ENCODE measurements at places on chromosomes 7 and 10. TPM values are rescaled to one million over a fixed set of nuclear protein-coding genes. Genes with fewer than 3 reads are reported as not detected.

- no peak overlapping the region for H3K4me3 ChIP-seq
- H3K27me3 ChIP-seq: peaks cover 43% of the 10 kb centered on the region
- H3K4me1 ChIP-seq: peaks cover 30% of the 10 kb centered on the region
Observed at GRCh38 chr7:101166909-101167644, 1.7 kb upstream of the VGF start.

- H3K27ac ChIP-seq: no peak overlapping the region
- no peak overlapping the region for H3K4me3 ChIP-seq
- H3K27me3 ChIP-seq: no peaks in the 10 kb centered on the region
- no peaks in the 10 kb centered on the region for H3K4me1 ChIP-seq
- no peak for DNase-seq
Observed at GRCh38 chr10:55822096-55822495, 539.0 kb downstream of the ZWINT start.

DNA sequence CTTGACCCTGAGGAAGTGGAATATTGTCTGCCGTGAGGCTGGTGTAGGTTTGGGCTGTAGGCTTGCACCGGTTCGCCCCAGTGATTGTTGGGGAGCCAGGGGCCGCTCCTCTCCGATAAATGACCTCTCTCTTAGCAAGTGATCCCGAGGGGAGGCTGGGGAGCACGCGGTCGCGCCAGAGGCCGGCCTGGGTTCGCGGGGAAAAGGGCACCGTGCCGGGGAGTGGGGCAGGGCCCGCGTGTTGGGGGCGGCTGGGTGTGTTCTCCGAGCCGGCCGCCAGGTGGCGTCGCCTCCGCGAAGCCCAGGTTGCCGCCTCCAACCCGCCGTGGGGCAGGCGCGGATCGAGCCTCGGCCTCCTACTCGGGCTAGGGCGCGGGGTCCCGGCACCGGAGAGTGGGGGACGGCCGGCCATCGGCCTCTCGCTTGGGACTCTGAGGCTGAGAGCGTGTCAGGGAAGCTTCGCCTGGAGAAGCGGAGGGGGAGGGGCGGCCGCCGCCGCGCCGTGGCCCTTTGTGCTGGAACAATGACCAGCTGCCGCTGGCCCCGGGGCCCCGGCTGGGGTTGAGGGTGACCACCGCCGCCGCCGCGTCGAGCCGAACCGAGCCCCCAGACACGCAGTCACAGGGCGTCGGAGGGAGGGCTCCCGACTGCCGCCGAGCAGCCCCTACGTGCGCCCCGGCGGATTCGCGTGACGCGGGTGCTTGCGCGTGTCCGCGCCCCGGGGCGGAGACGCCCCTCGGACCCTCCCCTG, 442 bp upstream of the LZTS2 start:
- 0 out of 2 replicates have a peak overlapping the region, but pooled peaks have one; percentile 12 for H3K27ac ChIP-seq
- peak overlapping the region; percentile 76 for H3K4me3 ChIP-seq
- DNase-seq: peak; percentile 69
- no peaks in the 10 kb centered on the region for H3K27me3 ChIP-seq
- no peaks in the 10 kb centered on the region for H3K36me3 ChIP-seq

DNA sequence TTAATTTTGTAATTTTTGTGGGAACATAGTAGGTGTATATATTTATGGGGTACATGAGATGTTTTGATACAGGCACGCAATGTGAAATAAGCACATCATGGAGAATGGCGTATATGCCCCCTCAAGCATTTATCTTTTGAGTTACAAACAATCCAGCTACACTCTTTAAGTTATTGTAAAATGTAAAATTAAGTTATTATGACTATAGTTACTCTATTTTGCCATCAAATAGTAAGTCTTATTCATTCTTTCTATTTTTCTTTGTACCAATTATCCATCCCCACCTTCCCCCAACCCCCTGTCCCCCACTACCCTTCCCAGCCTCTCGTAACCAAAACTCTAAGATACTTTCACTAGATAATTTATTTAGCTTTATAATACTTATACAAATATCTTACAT, 7.8 kb upstream of the PNPLA8 start:
- H3K36me3 ChIP-seq: no peaks in the 10 kb centered on the region
- no peak overlapping the region for H3K4me3 ChIP-seq
- peaks cover 20% of the 10 kb centered on the region for H3K4me1 ChIP-seq

GRCh38 chr7:90916319-90916718, 320.2 kb downstream of the CDK14 start:
- no peaks in the 10 kb centered on the region for H3K27me3 ChIP-seq
- no peak overlapping the region for H3K27ac ChIP-seq
- no peak overlapping the region for H3K4me3 ChIP-seq
- no peaks in the 10 kb centered on the region for H3K4me1 ChIP-seq
- DNase-seq: no peak

GRCh38 chr10:75399461-75400162, 2.0 kb downstream of the ZNF503 start:
- H3K4me3 ChIP-seq: peak overlapping the region; percentile 84
- peaks cover 5% of the 10 kb centered on the region for H3K4me1 ChIP-seq
- no peaks in the 10 kb centered on the region for H3K27me3 ChIP-seq
- DNase-seq: peak; percentile 76
- no peaks in the 10 kb centered on the region for H3K36me3 ChIP-seq

DNA sequence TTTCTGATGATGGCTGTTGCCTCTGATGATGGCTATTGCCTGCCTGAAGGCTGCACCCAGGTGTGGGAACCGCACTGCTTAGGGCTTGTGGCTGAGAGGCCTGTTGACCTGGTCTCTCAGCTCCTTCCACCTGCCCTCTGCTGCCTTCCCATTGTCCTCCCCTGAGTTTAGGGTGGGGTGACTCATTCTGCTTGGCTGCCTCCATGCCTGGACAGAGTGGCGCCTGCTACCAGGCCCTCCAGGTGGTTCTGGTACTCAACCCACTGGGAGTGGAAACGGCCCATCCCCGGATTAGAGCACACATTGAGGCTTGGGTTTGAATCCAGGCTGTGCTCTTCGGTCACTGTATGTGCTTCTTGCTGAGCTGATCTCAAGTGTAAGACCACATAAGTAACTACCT, 120.6 kb downstream of the SEM1 start:
- H3K36me3 ChIP-seq: no peaks in the 10 kb centered on the region
- H3K27me3 ChIP-seq: no peaks in the 10 kb centered on the region
- no peak overlapping the region for H3K4me3 ChIP-seq

GRCh38 chr7:98958968-98959367, 80.6 kb downstream of the TRRAP start:
- H3K4me3 ChIP-seq: no peak overlapping the region
- no peaks in the 10 kb centered on the region for H3K27me3 ChIP-seq
- peaks cover 10% of the 10 kb centered on the region for H3K36me3 ChIP-seq
- DNase-seq: no peak
- no peaks in the 10 kb centered on the region for H3K4me1 ChIP-seq

- no peaks in the 10 kb centered on the region for H3K4me1 ChIP-seq
- no peaks in the 10 kb centered on the region for H3K36me3 ChIP-seq
- peak; percentile 4 for DNase-seq
- peaks cover 11% of the 10 kb centered on the region for H3K27me3 ChIP-seq
- H3K27ac ChIP-seq: no peak overlapping the region
Observed at GRCh38 chr7:32347244-32347828, 142.8 kb downstream of the LSM5 start.

DNA sequence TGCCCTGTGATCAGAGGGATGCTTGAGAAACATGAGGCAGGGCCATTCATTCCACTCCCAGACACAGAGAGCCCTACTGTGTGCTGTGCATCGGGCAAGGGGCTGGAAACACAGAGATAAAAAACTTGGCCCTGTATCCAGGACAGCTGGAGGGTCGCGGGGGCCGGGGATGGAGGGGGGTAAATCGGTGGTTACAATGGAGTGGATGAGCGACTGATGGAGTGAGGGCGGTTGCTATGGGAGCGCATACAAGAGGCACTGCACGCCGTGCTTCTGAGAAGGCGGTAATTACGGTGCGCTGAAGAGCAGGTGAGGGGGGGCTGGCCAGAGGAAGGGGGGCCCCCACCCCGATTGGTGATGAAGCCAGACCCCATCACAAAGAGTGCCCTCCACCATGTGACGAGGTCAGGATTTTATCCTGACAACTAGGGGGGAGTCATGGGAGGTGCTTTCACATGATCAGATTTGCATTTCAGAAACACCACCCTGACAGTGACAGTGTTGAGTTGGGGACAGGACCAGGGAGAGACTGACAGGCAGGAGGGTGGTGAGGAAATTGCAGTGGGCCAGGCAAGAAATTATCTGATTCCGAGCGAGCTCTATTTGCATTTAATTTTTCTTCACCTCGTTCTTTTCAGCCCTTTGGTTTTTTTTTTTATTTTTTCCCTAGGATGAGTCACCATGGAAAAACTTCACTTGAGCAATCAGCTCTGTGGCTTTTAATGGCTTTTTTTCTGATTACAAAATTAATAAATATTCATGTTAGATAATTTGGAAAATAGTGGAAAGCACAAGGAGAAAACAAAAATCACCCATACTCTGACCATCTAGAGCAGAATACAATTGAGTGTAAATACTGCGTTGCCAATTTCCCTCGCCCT, 7.8 kb downstream of the CPA5 start:
- DNase-seq: no peak
- no peak overlapping the region for H3K4me3 ChIP-seq
- no peak overlapping the region for H3K27ac ChIP-seq
- H3K36me3 ChIP-seq: no peaks in the 10 kb centered on the region
- H3K27me3 ChIP-seq: no peaks in the 10 kb centered on the region

DNA sequence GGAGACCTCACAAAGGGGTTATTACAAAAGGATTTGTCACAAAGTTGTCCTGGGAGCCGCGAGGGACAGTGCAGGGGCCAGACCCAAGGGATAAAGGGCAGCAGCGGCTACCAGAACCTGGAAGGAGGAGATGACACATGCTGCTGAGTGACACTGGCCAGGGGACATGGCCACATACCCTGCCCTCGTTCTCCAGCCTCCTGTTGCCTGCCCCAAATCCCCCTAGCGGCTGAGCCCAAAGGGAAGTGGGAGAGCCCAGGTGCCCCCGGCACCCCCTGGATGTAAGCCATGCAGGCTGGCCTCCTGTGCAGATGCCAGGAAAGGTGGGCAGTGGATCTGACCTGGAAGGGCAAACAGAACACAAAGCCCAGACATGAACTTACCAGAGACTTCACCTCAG, 42.7 kb downstream of the C10orf143 start:
- no peaks in the 10 kb centered on the region for H3K4me1 ChIP-seq
- H3K4me3 ChIP-seq: no peak overlapping the region
- no peak overlapping the region for H3K27ac ChIP-seq
- no peak for DNase-seq

DNA sequence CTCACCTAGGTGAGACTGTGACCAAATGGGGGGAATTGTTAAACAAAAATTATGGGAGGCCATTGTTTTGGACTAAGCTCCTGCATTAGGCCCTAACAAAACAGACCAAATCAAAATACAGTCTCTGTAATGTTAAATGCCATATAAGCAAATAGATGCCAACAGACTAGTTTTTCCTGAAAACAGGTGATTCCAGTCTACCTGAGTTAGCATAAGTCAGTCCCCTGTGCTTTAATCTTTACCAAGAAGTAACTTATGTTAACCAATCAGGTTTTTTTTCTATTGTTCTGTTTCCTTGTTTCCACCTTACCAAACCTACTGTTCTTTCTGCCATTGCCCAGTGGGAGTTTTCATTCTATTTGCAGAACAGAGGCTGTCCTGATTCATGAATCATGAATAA, 48.0 kb downstream of the PDZD8 start:
- H3K27ac ChIP-seq: no peak overlapping the region
- H3K4me1 ChIP-seq: no peaks in the 10 kb centered on the region
- peak; percentile 38 for DNase-seq
- H3K36me3 ChIP-seq: no peaks in the 10 kb centered on the region
- no peaks in the 10 kb centered on the region for H3K27me3 ChIP-seq

GRCh38 chr7:79506481-79506880, 53.0 kb upstream of the MAGI2 start:
- no peaks in the 10 kb centered on the region for H3K27me3 ChIP-seq
- no peak overlapping the region for H3K4me3 ChIP-seq
- H3K36me3 ChIP-seq: no peaks in the 10 kb centered on the region
- H3K27ac ChIP-seq: no peak overlapping the region

DNA sequence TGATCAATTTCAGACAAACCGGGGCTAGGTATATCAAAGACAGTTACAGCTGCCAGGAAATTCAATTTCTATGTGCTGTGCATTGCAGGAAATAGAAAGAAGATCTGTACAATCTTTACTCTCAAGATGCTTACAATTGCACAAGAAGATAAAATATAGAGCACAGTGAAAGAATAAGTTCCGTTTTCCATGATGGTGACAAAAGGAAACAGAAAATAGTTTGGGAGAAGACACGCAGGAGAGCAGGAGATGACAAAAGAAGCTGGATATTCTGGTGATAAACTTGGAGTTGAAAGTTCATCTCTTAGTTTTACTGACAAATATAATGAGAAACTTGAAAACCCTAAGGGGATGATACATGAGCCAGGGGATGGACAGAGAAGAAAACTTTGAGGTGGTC, 646.0 kb downstream of the PARD3 start:
- no peak overlapping the region for H3K4me3 ChIP-seq
- no peak for DNase-seq
- no peaks in the 10 kb centered on the region for H3K27me3 ChIP-seq
- H3K36me3 ChIP-seq: no peaks in the 10 kb centered on the region

- no peaks in the 10 kb centered on the region for H3K27me3 ChIP-seq
Observed at GRCh38 chr10:9103301-9103700, 1048.8 kb downstream of the GATA3 start.

GRCh38 chr7:2622869-2623697, 8.7 kb upstream of the TTYH3 start:
- H3K27me3 ChIP-seq: no peaks in the 10 kb centered on the region
- no peaks in the 10 kb centered on the region for H3K36me3 ChIP-seq
- H3K4me3 ChIP-seq: no peak overlapping the region

- H3K27me3 ChIP-seq: no peaks in the 10 kb centered on the region
- no peak overlapping the region for H3K27ac ChIP-seq
- no peaks in the 10 kb centered on the region for H3K36me3 ChIP-seq
- no peak overlapping the region for H3K4me3 ChIP-seq
Observed at GRCh38 chr7:90007831-90008230, 146.4 kb upstream of the STEAP1 start.

DNA sequence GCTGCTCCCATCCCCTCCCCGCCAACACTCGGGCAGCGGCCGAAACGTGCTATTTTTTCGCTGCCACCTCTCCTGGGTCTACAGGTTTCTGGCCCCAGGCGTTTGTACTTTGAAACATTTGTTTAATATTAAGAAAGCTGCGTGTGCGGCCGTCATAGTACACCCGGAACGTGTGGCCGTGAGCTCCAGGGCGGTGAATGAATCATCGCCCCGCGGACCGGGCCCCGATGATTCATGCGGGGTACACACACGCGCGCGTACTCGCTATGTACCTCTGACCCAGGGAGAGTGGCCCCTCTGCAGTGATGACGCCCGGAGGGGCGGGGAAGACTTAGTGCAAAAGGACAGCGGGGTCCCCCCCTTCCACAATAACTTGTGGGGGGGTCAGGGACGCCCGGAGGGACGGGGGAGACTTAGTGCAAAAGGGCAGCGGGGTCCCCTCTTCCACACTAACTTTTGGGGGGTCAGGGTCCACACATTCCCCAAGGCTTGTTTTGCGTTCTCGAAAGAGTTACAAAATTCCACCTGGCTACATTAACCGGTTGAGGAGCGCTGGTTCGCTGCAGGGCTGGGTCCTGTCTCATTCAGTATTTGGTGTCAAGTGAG, 56.5 kb upstream of the PCGF5 start:
- H3K27me3 ChIP-seq: no peaks in the 10 kb centered on the region
- H3K4me3 ChIP-seq: peak overlapping the region; percentile 84
- DNase-seq: peak; percentile 79
- no peaks in the 10 kb centered on the region for H3K36me3 ChIP-seq
- 0 out of 2 replicates have a peak, but pooled peaks cover 11% of the 10 kb centered on the region for H3K4me1 ChIP-seq
- peak overlapping the region; percentile 66 for H3K27ac ChIP-seq

- no peaks in the 10 kb centered on the region for H3K4me1 ChIP-seq
- H3K27ac ChIP-seq: no peak overlapping the region
- no peaks in the 10 kb centered on the region for H3K36me3 ChIP-seq
- no peak overlapping the region for H3K4me3 ChIP-seq
- no peaks in the 10 kb centered on the region for H3K27me3 ChIP-seq
Observed at GRCh38 chr7:108205311-108205710, 75.2 kb upstream of the LAMB4 start.

TBX20 gene
- total RNA-seq: 1.1 TPM

LRRC17 gene
- total RNA-seq: not detected

FRMPD2 gene
- 2.4 TPM for total RNA-seq

DGKB gene
- 0.48 TPM for total RNA-seq

SMARCD3 gene
- total RNA-seq: 4.6 TPM

IRF5 gene
- total RNA-seq: 5.8 TPM

Measured in PC-9 (cell line).